ENCODE measurements at places on chromosomes 6 and 20. TPM values are rescaled to one million over a fixed set of nuclear protein-coding genes. Genes with fewer than 3 reads are reported as not detected.

GRCh38 chr6:96621983-96622382, 59.1 kb downstream of the FHL5 start:
- no peak for DNase-seq

GRCh38 chr6:159056003-159056402, 11.2 kb upstream of the TAGAP start:
- no peak for DNase-seq

- DNase-seq = no peak
Measured at GRCh38 chr20:18188434-18188833, 50.8 kb downstream of the KAT14 start.

- no peak for DNase-seq
Measured at GRCh38 chr6:31727717-31728671, 1.1 kb downstream of the DDAH2 start.

DNA sequence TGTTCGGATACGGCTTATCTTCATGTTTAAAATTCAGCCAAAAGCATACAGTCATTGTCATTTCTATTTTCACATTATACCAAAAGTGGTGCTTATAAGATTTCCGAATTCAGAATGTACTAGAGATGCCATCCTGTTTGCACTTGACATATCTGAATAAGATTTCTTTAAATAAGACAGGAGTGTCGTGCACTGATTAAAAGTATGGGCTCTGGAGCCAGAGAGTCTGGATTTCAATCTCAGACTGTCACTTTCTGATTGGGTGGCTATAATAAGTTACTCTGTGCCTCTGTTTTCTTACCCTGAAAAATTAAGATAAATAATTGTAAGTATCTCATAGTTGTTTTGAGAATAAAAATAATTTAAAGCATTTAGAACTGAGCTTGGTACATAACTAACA, 92.8 kb downstream of the RWDD2A start:
- DNase-seq = no peak

DNA sequence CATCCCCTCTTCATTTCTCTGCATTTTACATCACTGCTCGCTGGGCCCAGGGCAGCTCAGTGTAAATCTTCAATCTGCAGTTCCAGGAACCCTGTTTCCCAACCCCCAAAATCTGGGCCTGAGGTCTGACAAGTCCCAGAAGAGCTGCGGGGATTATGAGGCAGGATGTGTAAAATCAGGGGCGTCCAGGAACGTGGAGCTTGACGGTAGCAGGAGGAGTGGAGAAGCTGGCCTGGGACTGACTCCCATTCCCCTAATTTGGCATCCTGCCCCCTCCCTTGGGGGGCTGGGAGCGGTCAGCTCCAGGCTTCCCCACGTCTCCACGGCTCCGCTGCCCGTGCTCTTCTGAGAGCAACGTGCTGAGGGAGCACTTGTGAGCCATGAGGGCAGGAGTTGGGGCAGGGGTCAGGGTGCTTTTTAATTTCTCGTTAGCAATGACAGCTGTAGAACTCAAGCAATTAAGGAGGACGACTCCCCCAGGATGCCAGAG, 23.4 kb upstream of the VEGFA start:
- DNase-seq = no peak

DNA sequence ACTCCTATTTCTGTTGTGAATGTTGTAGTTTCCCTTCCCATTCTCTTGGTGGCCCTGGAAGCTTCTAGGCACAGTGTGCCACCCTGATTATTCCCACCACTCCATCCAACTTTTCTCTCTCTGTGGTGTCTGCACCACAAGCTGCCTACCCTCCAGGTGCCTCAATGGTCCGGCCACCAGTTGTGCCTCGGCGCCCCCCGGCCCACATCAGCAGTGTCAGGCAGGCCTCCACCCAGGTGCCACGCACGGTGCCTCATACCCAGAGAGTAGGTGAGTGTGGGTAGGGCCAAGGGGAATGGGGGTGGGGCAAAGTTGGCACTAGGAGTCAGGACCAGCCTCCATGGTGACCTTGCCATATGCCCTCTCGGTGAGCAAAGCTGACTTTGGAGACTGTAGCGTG, 23.1 kb downstream of the PABPC1L start:
- DNase-seq = no peak

GRCh38 chr6:75296811-75297779, 12.5 kb upstream of the TMEM30A start:
- DNase-seq = peak; percentile 1

- no peak for DNase-seq
Measured at GRCh38 chr20:4713401-4713800, 8.3 kb upstream of the PRND start.

- no peak for DNase-seq
Measured at GRCh38 chr6:169850746-169851145, 99.3 kb downstream of the ERMARD start.

DNA sequence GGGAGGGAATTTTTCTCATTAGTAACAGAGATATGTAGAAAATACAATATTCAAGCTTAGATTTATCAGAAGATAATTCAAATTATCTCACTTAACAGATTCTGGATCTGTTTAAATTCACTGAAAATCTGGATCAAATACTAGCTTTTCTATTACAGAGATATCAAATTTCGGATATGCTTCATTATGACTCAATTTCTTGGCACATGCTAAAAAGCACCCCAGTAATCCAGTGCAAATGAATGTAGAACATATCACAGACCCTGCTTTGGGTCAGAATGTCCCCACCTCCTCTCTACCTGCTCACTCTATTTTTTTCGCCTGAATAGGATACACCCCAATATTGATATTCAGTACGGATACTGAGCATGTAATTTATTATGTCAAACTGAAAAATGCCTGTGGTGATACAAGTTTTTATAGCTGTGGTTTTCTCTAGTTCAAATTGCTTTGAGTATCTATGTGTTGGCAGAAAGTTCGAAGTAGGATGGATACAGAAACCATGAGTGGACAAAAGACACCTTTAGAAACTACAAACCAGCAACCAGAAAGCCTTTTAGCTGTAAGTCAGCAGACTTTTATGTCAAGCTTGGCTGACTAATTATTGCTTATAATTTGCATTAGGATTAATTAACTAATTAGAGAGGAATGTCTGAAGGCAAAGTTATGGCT, 290.0 kb downstream of the TFAP2B start:
- no peak for DNase-seq

DNA sequence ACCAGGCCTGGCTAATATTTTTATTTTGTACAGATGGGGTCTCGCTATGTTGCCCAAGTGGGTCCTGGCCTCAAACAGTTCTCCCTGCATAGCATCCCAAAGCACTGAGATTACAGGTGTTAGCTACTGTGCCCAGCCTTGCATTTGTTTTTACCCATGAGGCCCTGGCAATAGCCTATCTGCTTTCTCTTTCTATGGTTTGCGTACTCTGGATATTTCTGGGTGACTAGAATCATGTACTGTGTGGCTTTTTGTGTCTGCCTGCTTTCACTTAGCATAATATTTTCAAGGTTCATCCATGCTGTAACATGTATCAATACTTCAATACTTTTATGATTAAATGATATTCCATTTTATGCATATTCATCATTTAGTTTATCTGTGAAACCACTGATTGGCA, 451.7 kb downstream of the GRIK2 start:
- no peak for DNase-seq

- DNase-seq = no peak
Measured at GRCh38 chr6:82178077-82178758, 69.3 kb downstream of the IBTK start.

DNA sequence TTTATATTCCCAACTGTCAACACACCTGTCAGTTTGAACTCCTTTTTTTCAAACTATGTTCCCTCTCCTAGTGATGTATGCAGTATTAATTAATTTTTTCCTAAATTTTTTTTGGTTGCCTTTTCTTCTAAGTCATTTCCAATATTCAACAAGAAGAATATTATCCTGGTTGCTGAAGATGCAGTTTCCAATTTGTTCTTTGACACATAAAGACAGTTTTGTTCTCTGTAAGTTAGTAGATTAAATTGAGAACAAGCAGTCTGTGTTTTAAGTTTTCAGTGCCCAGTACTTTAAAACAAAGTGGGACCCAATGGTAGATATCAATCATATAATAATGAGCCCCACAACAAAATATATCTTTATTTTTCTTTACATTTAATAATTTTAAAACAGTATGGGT, 47.3 kb downstream of the GJA1 start:
- DNase-seq = no peak

DEFB118 gene
- not detected for total RNA-seq

SNX21 gene
- 1.3 TPM for total RNA-seq

GSTA3 gene
- not detected for total RNA-seq

HDAC2 gene
- 64.8 TPM for total RNA-seq

SYNJ2 gene
- total RNA-seq = 16.3 TPM
